ENCODE measurements at places on chromosomes 1 and 21.

DNA sequence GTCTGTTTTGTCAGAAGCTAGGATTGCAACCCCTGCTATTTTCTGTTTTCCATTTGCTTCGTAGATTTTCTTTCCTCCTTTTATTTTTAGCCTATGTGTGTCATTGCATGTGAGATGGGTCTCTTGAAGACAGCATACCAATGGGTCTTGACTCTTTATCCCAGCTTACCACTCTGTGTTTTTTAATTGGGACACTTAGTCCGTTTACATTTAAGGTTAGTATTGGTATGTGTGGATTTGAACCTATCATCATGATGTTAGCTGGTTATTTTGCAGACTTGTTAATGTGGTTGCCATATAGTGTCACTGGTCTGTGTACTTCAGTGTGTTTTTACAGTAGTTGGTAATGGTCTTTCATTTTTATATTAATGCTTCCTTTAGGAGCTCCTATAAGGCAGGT lies 141.5 kb downstream of the DNAH14 start:
- no peak for DNase-seq

DNA sequence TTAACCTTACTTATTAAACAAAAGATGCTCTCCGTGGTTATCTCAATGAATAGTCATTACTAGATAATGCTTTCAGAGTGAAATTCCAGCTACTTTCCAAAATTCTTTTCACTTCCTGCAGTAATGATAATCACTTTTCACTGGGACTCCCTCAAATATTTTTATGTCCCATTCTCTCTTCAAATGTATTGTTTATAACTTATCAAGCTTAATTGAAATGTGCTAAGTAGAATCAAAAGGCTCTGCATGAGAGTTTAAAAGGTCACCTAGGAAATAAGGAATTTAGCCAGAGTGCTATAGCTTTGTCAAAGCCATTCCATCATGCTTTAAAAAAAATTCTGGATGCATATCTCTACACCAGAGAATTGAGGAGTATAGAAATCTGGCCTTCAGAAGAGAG lies 106.4 kb downstream of the ODF2L start:
- no peak for DNase-seq

GRCh38 chr1:147542569-147542897 lies 1.2 kb downstream of the BCL9 start:
- DNase-seq: no peak

GRCh38 chr1:25813734-25814471 lies 5.9 kb upstream of the MTFR1L start:
- no peak for DNase-seq

GRCh38 chr21:17709266-17709611 lies 96.5 kb upstream of the BTG3 start:
- DNase-seq: no peak

- DNase-seq: no peak
Observed at GRCh38 chr21:37619464-37619974, 252.9 kb downstream of the DYRK1A start.

DNA sequence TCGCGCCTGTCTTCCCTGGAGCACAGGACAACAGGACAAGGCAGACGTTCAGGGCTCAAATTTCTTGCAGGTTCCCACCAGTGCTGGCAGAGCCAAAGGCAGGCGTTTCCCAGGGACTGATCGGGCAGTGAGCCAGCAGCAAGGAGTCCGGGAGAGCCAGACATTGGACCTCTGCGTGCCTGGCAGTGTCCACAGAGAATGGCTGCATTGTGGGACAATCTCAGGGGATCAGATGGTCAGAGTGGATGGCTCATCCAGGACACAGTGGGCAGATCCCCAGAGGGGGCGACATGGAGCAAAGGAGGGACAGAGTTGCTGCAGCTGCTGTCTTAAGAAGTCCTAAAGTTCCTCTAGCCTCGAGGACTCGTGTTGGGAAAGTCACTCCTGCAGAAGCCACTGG lies 4.6 kb downstream of the TMEM63A start:
- DNase-seq: peak; percentile 61

DNA sequence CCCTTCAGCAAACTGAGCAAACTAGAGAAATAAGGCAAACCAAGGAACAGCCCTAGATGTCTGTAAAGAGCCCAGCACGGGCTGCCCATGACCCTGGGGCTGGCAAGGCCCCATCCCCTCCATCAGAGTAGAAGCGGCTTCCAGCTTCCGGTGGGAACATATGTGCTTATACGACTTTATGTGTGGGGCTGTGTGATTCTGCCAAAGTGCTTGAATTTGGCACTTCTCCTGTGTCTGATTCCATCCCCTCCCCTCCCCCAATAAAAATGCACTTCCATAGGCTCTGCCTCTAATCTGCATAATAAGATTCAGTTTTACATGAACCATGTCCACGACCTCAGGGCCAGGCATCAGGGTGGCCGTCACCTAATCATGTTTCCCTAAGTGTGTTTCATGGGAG lies 236.6 kb downstream of the DSCAM start:
- no peak for DNase-seq

DNA sequence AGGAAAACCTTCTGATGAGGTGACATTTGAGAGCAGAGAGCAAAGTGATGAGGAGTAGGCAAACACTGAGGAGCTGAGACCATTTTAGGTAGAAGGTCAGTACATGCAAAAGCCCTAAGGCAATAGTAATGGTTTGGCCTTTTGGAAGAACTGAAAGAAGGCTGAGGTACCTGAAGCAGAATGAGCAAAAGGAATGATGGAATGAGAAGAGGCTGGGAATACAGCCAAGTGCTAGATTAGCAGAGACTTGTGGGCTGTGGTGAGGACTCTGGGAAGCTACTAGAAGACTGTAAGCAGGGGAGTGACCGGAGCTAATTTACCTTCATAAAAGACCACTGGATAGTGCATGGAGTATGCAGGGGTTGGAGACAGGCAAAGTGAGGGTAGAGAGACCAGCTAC lies 77.9 kb downstream of the GFI1 start:
- DNase-seq: peak; percentile 18

- peak; percentile 34 for DNase-seq
Observed at GRCh38 chr1:220908757-220909156, 29.5 kb downstream of the HLX start.

DNA sequence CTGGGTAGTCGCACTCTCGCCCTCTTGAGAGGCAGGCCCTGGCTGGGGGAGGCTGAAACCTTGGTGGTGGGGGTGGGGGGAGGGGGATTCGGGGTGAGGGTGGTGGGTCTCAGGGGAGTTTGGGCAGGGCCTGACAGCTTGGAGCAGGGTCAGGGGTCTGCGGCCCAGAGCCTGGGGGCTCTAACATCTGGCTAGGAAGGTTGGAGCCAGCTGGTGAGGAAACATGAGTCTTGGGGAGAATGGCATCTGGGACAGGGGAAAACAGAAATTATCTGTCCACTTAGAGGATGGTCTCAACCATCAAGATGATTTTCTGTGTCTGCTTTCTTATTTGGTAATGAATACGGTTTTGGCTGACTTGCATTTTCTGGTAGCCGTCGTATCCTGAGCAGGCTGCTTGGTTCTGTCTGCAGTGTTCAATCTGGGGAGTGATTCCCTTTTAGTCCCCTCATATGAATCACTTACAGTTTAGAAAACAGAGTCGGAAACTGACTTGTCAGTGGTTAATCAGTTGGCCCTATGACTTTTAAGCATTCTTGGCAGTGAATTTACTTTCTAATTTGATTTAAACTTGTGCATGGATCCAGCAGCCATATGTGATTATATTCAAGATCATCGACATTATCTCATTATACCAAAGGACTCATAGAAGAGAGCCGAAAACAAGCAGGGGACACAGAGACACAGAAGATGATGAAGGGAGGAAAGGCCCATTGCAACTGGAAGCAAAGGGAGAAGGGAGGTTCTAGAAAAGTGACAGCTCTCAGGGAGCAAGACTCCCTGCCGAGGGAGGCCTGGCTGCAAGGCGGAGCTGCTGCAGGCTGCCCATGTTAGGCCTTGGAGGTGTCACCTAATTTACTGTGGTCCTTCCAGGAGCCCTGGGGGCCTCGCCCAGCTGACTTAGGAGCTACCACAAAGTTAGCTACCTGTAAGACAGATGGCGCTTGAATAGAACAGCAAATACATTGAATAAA lies 237.6 kb downstream of the SDCCAG8 start:
- DNase-seq: no peak

DNA sequence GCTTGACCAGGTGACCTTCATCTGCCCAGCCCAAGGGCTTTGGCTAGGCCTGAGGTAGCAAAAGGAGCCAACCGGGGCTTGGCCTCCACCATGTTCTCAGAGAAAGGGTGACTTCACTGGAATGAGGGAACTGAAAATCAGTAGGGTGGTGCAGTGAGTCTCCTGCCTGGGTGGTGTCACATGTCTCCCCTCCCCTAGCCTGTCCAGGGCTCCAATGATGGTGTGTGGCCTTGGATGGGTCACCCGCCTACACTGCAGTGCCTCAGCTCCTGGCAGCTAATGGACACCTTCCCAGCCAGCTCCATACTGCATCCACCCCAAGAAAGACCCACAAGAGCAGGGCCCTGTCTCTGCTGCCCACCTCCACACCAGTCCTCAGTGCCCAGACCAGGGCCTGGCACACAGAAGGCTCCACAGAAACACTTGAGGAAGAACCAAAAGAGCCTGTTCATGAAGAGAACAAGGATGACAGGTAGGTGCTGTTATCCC lies 678.7 kb downstream of the MATN1 start:
- DNase-seq: no peak

DNA sequence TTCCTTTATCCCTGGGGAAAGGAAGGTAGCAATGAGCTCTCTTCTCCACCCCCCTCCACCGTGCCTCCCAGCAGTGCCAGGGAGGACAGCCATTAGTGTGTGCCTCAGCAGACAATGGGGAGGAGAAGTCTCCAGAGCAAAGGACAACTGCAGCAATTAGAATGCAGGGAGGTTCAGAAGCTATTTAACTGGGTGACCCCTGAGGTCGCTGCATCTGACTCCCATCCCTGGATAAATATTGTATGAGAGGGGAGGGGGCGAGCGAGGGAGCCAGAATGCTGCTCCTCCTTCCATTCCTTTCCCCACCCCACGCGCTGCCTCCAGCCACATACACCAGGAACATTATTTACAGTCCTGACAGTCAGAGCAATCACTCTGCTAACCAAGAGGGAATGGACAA lies 59.0 kb downstream of the ERI3 start:
- DNase-seq: no peak

- no peak for DNase-seq
Observed at GRCh38 chr21:31576428-31576827, 83.1 kb upstream of the SOD1 start.

DNA sequence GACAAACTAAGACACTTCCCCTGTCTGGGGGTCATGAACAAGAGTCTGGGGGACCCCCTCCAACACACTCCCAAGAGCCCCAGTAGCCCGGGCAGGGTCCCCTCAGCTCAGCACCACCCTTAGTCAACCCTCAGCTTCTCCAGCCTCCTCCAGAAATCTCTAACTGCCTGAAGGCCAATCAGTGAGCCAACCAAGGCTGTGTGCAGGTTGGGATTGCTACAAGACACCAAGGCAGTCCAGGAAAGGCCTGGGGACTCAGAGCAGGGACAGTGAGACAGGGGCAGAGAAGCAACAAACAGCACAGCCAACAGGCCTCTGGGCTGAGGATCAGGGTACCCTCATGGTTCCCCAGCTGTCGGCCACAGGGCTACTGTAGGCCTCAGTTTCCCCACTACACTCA lies 13.3 kb downstream of the SMIM12 start:
- DNase-seq: no peak

DNA sequence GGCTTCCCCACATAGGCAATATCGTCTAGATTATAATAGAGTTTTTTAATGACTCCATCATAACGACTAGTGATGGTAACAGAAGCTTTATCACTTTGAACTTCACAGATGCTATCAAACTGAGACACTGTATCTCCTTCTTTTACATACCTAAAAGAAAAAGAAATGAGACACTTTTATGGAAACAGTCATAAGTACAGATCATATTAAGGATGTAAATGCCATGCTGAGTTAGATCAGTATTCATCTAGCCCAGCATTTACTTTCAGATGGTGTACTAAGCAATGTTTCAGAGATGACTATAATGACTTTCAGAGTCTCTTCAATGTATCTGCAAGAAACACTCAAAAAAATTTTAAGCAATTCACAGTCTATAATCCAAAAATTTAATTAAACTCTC lies 18.9 kb downstream of the DBT start:
- DNase-seq: no peak

DNA sequence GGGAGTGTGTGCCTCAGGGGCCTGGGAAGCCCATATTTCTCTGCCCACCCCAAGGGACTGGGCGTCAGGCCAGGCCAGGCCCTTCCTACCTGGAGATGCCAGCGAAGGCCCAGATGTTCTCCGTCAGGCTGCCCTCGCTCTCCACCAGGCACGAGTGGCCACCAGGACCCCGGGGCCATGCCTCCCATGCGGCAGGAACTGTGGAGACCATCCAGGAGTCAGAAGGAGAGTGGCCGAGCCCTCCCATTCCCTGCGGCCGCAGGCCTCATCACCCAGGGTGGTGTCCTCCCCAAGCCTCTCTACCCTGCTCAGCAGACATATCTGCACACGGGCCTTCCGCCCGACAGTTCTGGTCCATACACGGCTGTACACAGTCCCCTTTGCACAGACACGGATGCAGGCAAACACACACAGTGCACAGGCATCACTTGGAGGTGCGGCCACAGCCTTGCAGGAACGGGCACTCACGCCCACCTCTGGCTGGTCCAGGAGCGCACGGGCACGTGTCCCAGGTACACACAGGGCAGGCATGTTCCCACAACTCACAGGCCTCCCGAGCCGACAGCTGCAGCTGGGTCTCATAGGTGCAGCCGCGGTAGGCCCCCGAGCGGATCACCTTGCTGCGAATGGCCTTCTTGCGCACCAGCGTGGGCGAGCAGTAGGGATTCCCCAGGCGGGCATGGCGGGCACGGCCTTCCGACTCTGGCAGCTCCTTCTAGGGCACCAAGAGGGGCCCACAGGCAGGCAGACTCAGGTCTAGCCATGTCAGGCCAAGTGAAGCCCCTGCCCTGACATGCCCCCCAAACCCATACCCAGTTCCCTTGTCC lies 5.9 kb upstream of the KIF17 start:
- no peak for DNase-seq

DNA sequence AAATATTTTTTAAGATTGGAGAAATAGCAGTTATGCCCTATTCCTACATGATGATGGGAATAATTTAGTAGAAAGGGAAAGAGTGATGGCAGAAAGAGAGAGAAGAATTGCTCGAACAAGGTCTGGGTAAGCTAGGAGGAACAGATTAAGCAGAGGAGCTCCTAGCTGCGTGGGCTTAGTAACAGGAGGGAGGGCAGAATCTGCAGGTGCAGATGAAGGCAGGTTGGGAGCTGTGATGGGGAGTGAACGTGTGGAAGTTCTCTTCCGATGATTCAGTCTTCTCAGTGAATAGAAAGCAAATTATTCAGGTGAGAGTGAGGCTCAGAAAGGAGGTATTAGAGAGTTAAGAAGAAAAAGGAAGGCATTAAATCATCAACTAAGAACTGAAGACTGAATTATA lies 8.3 kb upstream of the CR1 start:
- DNase-seq: no peak

DNA sequence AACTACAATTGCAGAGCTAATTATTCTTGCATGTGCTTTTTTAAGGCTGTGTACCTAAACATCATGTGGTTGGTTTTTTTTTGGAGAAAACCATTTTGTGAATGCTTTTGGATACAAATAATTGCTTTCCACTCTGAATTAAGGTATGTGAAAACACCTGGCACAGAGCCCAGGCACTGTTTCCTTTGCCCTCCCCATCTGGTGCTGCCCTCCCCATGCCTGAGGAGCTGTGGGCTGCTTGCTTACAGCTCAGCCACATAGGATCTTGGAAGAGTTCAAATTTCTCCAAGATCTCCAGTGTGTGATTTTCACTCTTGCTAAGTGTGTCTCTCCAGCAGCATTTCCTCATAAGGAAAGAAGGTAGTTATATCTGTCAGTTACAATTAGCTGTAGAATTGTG lies 27.8 kb downstream of the DNM3 start:
- DNase-seq: peak; percentile 41

GRCh38 chr1:213227458-213227857 lies 176.4 kb downstream of the RPS6KC1 start:
- no peak for DNase-seq

GRCh38 chr1:154453574-154454352 lies 48.3 kb upstream of the TDRD10 start:
- peak; percentile 89 for DNase-seq
